ENCODE measurements at places on chromosomes 4 and X.

DNA sequence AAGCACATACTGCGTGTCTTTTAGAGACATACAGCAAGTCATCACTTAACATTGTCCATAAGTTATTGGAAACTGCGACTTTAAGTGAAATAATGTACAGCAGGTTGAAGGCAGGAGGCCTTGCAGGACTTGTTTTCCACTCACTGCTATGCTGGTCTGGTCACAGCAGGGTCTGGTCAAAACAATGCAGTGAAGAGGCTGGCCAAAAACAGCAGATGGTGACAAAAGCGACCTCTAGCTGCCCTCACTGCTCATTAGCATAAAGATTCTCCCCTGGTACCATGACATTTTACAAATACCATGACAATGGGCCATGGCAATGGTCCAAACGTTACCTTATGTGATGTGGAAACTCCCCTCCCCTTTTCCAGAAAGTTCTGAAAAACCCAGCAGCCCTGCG is 1283.6 kb downstream of the FSTL5 start:
- DNase-seq = no peak

- no peak for DNase-seq
Observed at GRCh38 chr4:138716559-138717335, 298.8 kb upstream of the NOCT start.

DNA sequence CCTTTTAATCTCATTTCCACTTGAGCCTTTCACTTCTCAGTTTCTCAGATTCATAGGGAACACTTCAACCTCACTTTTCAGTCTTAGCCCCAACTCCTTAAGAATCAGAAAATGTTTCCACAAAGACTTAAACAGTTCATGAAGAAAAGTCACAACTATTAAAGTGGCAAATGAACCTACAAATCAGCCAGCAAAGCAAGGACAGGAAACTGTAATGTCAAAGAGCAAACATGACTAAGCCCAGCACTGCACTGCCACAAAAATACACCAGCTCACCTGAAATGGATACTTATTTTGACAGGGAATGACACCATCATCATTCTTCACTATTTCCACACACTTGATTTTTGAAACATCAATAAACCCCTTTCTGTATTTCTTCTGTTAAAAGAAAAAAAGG is 41.8 kb upstream of the TXK start:
- no peak for DNase-seq

GRCh38 chrX:22922961-22923360 is 76.8 kb upstream of the DDX53 start:
- DNase-seq = no peak

DNA sequence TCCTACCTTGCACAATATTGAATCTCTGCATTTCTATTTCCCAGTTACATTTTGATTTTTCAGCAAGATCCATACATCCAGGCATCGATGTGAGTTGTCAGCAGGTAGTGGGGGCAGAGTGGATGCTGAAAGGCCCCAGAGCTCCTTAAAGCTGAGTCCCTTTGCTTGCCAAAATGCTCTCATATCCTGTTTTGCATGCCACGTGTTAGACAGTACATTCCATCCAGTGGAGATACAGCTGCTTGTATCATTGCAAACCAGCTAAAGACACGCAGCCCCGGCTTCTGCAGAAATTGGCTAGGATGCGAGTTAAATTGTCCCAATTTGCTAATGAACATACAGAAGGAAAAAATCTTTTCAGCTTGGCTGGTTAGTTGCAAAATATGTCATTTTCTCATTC is 179.6 kb upstream of the MXRA5 start:
- DNase-seq = no peak

DNA sequence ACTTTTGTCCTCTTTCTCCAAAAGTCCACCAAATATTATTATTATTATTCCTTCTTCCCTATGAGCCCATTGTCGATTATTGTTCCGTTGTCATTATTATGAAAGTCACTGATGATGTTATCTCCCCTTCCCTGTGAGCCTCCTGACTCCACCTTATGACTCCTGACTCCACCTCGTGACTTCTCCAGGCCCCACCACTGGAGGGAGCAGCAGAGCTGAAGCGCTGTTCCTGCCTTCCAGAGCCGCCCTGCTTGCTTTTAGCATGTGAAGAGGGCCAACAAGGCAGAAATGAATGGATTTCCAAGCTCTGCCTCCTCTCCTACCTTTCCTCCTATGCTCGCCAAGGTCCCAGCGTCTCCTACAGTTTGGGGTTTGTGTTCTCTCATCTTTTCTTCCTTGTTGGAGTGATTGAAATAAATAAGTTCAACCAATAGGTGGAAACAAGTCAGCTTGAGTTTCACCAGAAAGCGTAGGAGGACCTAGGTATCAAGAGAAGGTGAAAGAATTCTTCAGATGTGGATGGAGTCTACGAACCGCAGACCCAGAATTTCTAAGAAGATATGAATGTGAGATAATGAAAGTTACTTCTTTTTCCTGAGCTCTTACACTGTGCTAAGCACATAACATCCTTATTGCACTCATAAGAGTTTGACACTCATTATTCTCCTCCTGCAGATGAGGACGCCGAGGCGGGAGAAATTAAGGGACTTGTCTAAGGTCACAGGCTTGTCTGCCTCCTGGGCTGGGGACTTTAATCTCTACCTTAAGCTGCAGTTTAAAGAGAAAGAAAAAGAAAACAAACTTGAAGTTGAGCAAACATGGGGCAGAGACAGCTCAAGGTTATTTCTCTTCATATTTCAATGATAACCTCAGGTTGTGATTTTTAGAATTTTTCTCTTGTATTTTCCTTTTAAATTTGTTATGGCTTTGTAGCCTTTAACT is 26.1 kb downstream of the IGSF1 start:
- DNase-seq = no peak

DNA sequence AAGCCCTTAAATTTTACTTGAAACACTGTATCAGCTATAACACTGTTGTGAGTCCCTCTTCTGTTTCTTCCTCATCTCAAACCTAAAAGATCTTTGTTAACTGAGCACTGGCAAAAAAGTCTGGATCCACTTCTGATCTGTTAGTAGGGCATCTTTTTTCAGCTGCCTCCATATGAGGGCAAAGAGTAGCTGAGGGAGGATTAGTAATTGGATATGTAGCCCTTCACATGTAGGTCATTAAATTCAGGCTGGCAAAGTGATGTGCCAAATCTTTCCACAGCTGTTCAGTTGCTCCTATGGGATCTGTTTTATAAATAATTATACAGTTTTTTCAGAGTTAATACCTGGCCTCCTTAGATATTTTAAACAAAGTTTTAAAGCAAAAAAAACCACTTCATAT is 1.1 kb upstream of the TRMT10A start:
- no peak for DNase-seq

- no peak for DNase-seq
Observed at GRCh38 chr4:177308125-177308524, 1.5 kb upstream of the NEIL3 start.

DNA sequence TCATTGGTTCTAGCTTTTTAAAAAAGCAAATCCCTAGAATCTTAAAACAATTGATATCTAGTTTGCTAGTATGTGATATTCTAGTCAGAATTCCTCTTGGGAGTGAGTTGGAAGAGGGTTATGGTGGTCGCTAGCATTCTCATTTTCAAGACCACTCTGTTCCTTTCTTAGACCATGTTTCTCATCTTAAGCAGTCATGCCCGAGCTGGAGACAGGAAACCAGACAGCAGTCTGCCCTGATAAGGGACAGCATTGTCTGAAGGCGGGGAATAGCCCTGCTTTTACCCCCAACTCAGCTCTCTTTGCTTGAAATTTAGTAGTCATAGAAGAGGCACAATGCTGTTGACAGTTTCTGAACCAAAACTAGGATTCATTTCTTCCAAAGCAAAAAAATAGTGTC is 5.2 kb downstream of the KLF3 start:
- no peak for DNase-seq

DNA sequence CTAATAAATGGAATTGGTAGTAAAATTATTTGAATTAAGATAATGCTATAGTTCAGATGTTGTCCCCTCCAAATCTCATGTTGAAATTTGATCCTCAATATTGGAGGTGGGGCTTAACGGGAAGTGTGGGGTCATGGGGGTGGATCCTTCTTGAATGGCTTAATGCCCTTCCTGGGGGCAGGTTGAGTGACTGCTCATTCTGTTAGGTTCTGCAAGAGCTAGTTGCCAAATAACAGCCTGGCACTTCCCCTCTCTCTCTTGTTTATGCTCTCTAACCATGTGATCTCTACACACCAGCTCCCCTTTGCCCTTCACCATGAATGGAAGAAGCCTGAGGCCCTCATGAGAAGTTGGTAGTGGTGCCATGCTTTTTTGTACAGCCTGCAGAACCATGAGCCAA is 724.8 kb upstream of the FTHL17 start:
- no peak for DNase-seq

GRCh38 chr4:168724243-168724642 is 227.4 kb downstream of the PALLD start:
- DNase-seq = no peak

GRCh38 chr4:40367451-40367850 is 32.3 kb downstream of the CHRNA9 start:
- DNase-seq = no peak

DNA sequence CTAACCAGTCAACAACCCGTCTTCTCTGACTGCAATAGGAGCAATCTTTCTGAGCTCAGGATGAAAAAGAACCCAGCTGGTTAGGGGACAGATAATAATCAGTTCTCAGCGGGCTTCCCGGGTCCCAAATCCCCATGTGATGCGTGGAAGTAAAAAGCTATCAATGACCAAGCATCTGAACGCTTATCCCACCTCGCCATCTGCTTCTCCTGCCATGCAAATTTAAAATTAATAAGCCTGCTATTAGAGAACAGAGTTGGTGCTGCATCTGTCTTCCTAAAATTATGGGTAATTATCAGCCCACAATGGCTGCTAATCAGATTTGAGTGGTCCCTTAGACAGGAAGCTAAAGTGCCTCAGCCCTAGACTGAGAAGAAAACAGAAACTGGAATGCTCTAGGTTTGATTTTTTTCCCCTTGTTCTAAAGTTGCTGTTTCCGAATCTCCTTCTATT is 37.5 kb downstream of the AFAP1 start:
- DNase-seq = no peak

- DNase-seq = no peak
Observed at GRCh38 chr4:125624951-125625350, 310.2 kb downstream of the FAT4 start.

DNA sequence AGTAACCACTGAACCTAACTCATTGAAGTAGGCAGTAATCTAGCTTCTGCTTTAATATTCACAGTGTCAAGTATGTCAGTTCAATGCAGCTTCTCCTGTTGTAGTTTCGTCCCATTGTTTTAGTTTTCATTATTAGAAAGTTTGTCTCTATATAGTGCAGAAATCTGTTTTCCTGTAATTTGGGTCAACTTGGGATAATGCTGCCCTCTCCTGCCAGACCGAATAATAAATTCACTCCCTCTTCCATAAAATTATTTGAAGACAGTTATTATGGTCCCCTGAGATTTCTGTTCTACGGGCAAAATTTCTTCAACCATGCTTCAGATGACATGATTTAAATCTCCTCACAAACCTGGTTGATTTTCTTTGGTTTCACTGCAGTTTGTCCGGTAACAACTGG is 4.6 kb upstream of the LUZP4 start:
- DNase-seq = no peak

- peak; percentile 97 for DNase-seq
Observed at GRCh38 chr4:183444214-183445096, at the start of gene CDKN2AIP. Gene CDKN2AIP (plus strand): TSS chr4:183444636. CDS start chr4:183444798, 162 bp downstream.

DNA sequence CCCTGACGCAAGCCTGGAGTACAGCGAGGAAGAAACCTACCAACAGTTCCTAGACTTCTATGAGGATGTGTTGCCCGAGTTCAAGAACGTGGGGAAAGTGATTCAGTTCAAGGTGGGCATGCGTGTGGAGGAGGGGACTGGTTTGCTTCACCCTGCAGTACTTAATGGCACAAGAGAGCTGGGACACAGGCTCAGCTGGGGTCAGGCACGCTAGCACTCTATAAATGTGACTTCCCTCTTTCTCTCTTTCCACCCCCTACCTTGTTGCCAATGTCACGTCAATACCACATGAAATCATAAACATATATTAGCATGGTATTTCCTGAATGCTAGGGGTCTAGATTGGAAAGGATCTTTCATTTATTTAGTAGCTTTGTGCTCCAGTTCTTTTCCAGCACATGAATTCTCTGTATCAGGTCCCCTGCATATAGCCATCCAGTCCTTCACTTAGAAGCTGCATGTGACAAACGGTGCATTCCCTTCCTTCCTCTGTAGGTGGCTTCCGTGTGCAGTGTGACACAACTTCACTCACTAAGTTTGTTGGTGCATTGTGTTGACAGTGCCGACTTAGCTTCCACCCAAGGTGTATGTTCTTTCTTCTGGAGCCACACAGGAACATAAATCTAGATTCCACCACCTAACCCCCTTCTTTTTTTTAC is 25.6 kb downstream of the ZRSR2 start:
- no peak for DNase-seq

- peak; percentile 79 for DNase-seq
Observed at GRCh38 chr4:24912252-24913118, at the start of gene CCDC149. Gene CCDC149 (minus strand): TSS chr4:24913042. CDS start chr4:24912864, 178 bp downstream.

DNA sequence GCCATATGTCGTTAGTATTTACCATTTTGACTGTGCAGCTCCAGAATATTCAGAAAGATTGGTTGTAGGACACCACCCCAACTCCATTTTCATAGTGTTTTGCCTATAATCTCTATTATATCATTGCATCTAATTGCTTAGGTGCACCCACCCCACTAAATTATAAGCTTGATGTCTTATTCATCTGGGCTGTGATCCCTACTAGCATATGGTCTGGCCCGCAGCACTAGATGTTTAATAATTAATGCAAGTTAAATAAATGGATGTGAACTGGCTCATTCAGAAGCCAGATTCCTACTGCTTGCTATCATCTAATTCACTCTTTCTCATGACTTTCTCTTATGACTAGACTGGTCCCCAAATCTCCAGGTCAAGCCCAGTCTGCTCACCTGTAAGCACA is 143.5 kb downstream of the RELL1 start:
- DNase-seq = no peak

- no peak for DNase-seq
Observed at GRCh38 chr4:37949636-37950426, 10.4 kb upstream of the PTTG2 start.

DNA sequence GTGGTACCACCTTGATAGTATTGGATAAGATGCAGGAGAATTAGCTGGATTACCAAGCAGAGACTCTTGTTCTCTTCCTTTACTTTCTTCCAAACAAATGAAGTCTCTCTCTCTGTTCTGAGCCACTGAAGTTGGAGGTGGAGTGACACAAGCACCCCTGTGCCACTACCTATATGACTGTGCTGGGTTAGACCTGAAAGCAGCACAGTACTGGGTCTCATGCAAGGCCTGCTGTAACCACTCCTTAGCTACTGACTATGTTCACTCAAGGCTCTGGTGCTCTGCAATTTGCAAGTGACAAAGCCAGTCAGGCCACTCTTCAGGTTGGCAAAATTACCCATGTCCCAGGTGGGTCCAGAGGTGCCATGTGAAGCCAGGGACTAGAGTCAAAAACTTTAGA is 389.6 kb upstream of the MAOA start:
- no peak for DNase-seq

DNA sequence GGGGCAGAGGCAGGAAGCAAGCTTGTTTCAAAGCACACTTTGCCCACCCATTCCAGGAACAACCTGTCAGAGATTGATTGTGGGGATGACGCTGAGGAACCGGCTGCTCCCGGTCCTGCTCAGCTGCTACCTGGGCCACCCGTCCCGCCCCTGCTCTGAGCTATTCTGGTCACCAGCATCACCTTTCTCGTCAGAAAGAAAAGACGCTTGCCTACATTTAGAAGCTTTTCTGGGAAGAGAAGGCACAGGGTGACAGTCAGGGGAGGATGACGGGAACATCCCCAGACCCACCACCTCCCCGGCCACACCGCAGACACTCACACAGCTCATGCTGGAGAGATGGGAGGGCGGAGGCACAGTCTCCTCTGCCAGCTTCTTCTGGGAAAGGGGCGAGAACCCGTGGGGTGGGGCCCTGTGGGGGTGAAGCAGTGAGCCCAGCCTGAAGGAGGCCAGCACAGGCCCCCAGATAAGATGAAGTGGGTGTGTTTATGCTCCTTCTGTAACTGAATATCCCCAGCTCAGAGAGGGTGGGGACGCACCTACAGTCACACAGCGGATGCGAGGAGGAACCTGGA is 81.8 kb downstream of the CPZ start:
- no peak for DNase-seq

Measured in psoas muscle (tissue), 8 donors.